ENCODE measurements at places on chromosomes 6 and 20. TPM values are rescaled to one million over a fixed set of nuclear protein-coding genes. Genes with fewer than 3 reads are reported as not detected.

- H3K4me3 ChIP-seq = no peak overlapping the region
- no peaks in the 10 kb centered on the region for H3K36me3 ChIP-seq
- H3K27ac ChIP-seq = no peak overlapping the region
- DNase-seq = no peak
- no peaks in the 10 kb centered on the region for H3K27me3 ChIP-seq
Observed at GRCh38 chr20:62771396-62772102, 24.7 kb upstream of the MRGBP start.

- H3K27me3 ChIP-seq = no peaks in the 10 kb centered on the region
- no peak for DNase-seq
- H3K4me3 ChIP-seq = no peak overlapping the region
- H3K4me1 ChIP-seq = no peaks in the 10 kb centered on the region
Observed at GRCh38 chr20:61896058-61896961, 169.4 kb downstream of the TAF4 start.

GRCh38 chr6:28764014-28764723 is 159.6 kb downstream of the TRIM27 start:
- H3K4me1 ChIP-seq = no peaks in the 10 kb centered on the region
- no peak overlapping the region for H3K4me3 ChIP-seq
- H3K27ac ChIP-seq = no peak overlapping the region

The DDO gene
- 3.6 TPM for total RNA-seq

The ATP6V1G2 gene
- 5.0 TPM for total RNA-seq

DNA sequence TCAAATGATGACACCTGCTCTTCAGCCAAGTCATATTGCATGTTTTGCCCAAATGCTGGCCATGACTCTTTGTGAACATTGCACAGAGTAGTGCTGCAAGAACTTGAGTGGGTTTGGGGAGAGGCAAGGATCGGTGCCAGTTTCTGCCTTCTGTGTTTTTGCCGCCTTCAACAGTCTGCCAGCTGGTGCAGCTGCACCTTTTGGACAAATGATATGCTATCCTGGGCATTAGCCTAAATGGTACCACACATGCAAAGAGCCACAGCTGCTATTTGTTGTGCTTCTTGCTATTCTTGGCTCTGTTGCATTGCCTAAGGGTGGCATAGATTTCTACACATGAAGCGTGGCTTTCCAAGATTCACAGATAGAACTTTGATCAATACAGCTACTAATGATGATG is 189.0 kb upstream of the CCN2 start:
- H3K27ac ChIP-seq = no peak overlapping the region
- DNase-seq = no peak
- no peaks in the 10 kb centered on the region for H3K4me1 ChIP-seq

GRCh38 chr20:16296931-16297330 is 276.3 kb downstream of the KIF16B start:
- no peaks in the 10 kb centered on the region for H3K36me3 ChIP-seq
- no peaks in the 10 kb centered on the region for H3K27me3 ChIP-seq
- no peaks in the 10 kb centered on the region for H3K4me1 ChIP-seq
- no peak overlapping the region for H3K27ac ChIP-seq

DNA sequence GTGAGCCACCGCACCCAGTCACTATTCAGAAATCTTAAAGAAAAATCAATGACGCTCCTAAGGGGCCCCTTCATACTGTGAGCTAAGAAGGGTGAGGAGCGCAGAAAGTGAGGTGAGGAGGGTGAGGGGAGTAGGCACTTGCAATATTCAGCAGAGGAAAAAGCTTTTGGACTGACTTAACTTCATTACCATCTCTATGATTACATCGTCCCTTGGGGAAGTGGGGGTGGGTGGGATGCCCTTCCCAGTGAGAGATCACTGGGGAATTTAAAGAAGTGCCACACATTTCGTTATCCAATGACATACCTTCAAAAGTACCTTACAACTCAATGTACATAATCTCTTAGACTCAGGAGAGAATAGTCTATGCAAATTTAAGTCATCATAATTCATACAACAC is 46.5 kb downstream of the SMLR1 start:
- no peak for DNase-seq
- no peak overlapping the region for H3K4me3 ChIP-seq
- no peaks in the 10 kb centered on the region for H3K4me1 ChIP-seq
- no peaks in the 10 kb centered on the region for H3K27me3 ChIP-seq
- H3K27ac ChIP-seq = no peak overlapping the region
- no peaks in the 10 kb centered on the region for H3K36me3 ChIP-seq

The UBE2V1 gene
- 55.0 TPM for total RNA-seq

DNA sequence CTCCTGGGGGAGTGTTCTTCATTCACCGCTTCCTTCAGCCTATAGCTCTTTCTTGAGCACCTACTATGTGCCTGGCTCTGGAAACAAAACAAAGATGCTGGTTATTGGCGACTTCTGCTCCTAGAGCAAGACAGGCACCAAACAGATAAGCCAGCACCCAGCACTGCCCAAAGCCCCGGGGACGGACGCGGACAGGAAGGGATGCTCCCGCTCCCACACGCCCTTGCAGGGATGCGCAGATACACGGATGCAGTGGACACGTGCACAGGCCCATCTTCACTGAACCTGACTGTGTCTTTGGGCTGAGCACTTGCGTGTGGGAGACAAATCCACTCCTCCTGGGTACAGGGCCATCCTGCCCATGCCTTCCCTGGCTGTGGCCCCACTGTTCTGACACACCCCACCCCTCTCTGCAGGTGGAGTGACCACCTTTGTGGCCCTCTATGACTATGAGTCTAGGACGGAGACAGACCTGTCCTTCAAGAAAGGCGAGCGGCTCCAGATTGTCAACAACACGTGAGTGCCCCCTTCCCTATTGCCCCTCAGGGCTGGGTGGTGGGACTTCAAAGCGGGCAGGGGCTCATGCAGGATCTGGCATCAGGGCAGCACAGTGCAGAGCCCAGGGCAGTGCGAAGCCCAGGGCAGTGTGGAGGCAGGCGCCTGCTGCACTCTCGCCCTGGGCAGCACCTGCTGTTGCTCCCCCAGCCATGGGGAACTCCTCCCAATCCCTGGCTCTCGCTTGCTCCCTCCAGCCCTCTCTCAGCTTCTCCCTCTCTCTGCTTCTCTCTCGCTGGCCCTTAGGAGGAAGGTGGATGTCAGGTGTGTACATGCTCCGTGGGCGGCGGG is 39.9 kb downstream of the SRC start:
- peaks cover 20% of the 10 kb centered on the region for H3K4me1 ChIP-seq
- DNase-seq = peak; percentile 60
- H3K27me3 ChIP-seq = no peaks in the 10 kb centered on the region
- no peak overlapping the region for H3K27ac ChIP-seq

GRCh38 chr6:129517288-129517687 is 192.7 kb downstream of the ARHGAP18 start:
- H3K27ac ChIP-seq = no peak overlapping the region
- H3K4me1 ChIP-seq = no peaks in the 10 kb centered on the region
- DNase-seq = no peak

The VWA7 gene
- not detected for total RNA-seq

GRCh38 chr6:154797857-154798256 is 64.6 kb downstream of the SCAF8 start:
- no peak overlapping the region for H3K27ac ChIP-seq
- H3K36me3 ChIP-seq = no peaks in the 10 kb centered on the region
- H3K4me1 ChIP-seq = peaks cover 2% of the 10 kb centered on the region
- H3K4me3 ChIP-seq = no peak overlapping the region
- no peak for DNase-seq

GRCh38 chr6:2353412-2354137 is 108.2 kb upstream of the GMDS start:
- no peaks in the 10 kb centered on the region for H3K27me3 ChIP-seq
- no peaks in the 10 kb centered on the region for H3K36me3 ChIP-seq
- H3K4me3 ChIP-seq = no peak overlapping the region
- no peaks in the 10 kb centered on the region for H3K4me1 ChIP-seq
- DNase-seq = peak; percentile 71

The HMGCLL1 gene
- 0.28 TPM for total RNA-seq

The NFS1 gene
- total RNA-seq = 30.1 TPM

DNA sequence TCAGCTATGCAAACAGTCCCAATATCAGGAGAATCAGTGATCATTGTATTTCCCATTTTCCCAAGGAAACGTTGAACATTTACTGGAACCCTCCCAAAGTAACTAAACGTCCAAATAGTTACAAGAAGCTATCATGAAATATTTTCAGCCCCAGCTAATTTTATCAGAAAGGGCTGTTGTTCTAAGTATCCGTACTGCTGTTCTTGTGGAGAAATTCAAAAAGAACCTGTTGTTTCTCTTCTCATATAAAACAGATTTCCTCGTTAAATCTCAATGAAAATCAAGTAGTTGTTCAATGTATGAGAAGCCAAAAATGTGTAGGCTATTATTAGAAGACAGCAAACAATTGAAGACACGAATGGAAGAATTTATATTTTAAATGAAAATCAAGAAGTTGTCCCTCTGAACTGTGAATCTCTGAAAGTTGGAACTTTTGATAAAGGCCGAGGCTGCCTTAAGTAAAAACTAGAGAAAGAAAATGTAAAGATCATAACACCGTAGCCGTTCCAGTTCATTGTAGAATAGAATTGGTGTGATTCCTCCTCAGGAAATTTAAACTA is 107.7 kb downstream of the HFE start:
- H3K4me1 ChIP-seq = peaks cover 22% of the 10 kb centered on the region
- peak overlapping the region; percentile 55 for H3K4me3 ChIP-seq
- H3K27me3 ChIP-seq = no peaks in the 10 kb centered on the region

The SALL4 gene
- total RNA-seq = not detected

GRCh38 chr20:32316667-32317066 is 39.2 kb downstream of the KIF3B start:
- H3K4me1 ChIP-seq = no peaks in the 10 kb centered on the region
- no peaks in the 10 kb centered on the region for H3K27me3 ChIP-seq
- peaks cover 59% of the 10 kb centered on the region for H3K36me3 ChIP-seq
- no peak overlapping the region for H3K4me3 ChIP-seq
- no peak overlapping the region for H3K27ac ChIP-seq

The CDH26 gene
- 2.1 TPM for total RNA-seq

- no peak for DNase-seq
- H3K27ac ChIP-seq = peak within 1 kb of the TSS; percentile 97
- no peaks in the 10 kb centered on the region for H3K27me3 ChIP-seq
- H3K36me3 ChIP-seq = peaks cover 12% of the 10 kb centered on the region
- peak within 1 kb of the TSS; percentile 94 for H3K4me3 ChIP-seq
- peaks cover 21% of the 10 kb centered on the region for H3K4me1 ChIP-seq
Observed at GRCh38 chr6:4134841-4135664, at the start of gene ECI2. Gene ECI2 (minus strand): TSS chr6:4135575. CDS start chr6:4135560, 15 bp downstream.

The MRAP2 gene
- total RNA-seq = 0.55 TPM

DNA sequence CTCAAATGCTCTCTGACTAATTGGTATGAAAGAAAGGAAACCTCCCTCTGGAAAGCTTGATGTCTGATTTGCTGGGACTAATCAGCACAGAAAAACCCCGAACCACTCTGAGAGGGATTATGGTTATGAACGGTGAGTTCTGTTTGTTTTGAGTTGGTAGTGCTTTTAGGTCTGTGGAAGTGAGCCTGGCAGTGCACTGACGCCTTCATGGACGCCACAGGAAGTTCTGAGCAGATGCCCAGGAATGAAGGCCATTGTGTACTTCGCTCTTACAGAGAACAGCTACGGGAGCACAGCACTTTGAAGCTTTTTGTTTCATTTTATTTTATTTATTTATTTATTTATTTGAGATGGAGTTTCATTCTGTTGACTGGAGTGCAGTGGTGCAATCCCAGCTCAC is 754.1 kb downstream of the QKI start:
- H3K27me3 ChIP-seq = no peaks in the 10 kb centered on the region
- no peak overlapping the region for H3K27ac ChIP-seq
- no peaks in the 10 kb centered on the region for H3K4me1 ChIP-seq
- DNase-seq = no peak
- no peaks in the 10 kb centered on the region for H3K36me3 ChIP-seq

The TRAPPC3L gene
- total RNA-seq = not detected

DNA sequence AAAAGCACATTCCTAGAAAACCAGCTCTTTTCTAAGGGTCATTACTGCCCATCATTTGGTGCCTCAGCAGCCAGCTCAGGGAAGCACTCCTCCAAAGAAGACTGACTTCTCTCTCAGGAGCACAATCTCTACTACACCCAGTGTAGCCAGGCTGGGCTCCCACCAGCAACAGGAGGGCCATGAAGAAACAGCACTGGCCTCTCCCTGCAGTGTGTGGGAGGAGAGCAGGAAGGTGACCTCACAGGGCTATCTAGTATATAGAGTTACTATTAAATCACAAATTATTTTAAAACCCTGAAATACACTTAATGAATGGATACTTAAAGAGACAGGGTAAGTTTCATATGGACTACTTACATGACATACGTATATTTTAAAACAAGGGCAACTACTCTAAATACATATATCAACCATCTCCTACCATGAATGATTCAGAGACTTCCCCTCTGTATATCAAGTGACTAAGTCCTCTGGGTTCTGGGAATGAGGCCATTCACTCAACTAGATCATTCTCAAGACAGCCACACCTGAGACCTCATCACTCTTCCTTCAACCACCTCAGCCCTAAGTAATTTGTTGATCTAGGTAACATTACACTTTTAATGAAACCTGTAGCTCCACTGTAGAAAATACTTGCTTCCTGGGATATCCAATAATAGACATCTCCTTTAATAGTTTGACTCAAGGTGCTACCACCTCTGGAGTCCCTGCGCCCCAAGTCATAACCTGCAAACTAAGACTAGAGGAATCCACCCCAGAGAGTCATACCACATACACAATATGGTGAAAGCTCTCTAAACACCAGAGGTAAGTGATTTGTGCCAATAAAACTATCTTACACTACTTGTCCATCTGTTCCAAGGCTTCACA is 25.2 kb downstream of the TBX18 start:
- no peak overlapping the region for H3K27ac ChIP-seq
- no peak overlapping the region for H3K4me3 ChIP-seq
- H3K27me3 ChIP-seq = no peaks in the 10 kb centered on the region

GRCh38 chr6:124917769-124918168 is 44.5 kb upstream of the RNF217 start:
- H3K36me3 ChIP-seq = no peaks in the 10 kb centered on the region
- no peak for DNase-seq
- H3K4me1 ChIP-seq = no peaks in the 10 kb centered on the region

GRCh38 chr6:18042536-18043145 is 55.2 kb upstream of the KIF13A start:
- peak overlapping the region; percentile 33 for H3K27ac ChIP-seq
- no peak overlapping the region for H3K4me3 ChIP-seq
- H3K36me3 ChIP-seq = no peaks in the 10 kb centered on the region
- peaks cover 14% of the 10 kb centered on the region for H3K4me1 ChIP-seq
- H3K27me3 ChIP-seq = no peaks in the 10 kb centered on the region

DNA sequence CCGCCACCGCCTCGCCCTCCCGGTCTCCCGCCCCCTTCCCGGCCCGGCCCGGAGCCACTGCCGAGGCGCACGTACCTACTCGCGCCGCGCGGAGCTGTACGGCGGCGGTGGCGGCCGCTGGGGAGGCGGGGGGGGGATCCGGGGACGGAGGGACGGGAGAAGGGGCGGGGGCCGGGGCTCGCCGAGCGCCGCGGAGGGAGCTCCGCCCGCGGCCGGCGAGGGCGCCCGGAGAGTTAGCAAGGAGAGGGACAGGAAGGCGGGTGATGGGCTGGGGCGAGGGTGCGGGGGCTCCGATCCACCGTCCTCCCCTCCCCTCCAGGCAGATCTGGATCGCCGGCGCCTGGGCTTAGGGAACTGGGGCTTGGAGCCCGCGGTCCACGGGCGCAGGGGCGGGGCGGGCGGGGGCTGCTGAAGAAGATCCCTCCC is 548 bp upstream of the TMEM74B start:
- peaks cover 26% of the 10 kb centered on the region for H3K27me3 ChIP-seq
- no peak overlapping the region for H3K4me3 ChIP-seq
- no peak for DNase-seq
